ENCODE measurements at places on chromosomes 16 and 17.

DNA sequence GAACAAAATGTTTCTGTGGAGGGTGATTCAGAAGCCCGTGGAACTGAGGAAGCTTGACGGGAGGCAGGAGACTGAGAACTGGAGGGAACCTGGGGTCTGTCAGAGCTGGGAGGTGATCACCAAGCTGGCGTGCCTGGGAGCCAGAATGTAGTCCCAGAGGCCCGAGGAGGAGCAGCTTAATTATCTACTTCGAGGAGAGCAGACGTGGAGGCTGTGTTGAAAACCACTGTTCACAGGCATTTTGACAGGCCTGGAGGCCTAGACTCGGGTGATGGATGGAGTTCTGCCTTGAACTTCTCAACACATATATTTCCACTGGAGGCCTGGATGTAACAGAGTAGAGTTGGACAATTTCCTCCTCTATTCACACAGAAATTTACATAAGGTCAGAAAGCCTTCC lies 177.7 kb upstream of the SALL1 start:
- DNase-seq, result no peak

DNA sequence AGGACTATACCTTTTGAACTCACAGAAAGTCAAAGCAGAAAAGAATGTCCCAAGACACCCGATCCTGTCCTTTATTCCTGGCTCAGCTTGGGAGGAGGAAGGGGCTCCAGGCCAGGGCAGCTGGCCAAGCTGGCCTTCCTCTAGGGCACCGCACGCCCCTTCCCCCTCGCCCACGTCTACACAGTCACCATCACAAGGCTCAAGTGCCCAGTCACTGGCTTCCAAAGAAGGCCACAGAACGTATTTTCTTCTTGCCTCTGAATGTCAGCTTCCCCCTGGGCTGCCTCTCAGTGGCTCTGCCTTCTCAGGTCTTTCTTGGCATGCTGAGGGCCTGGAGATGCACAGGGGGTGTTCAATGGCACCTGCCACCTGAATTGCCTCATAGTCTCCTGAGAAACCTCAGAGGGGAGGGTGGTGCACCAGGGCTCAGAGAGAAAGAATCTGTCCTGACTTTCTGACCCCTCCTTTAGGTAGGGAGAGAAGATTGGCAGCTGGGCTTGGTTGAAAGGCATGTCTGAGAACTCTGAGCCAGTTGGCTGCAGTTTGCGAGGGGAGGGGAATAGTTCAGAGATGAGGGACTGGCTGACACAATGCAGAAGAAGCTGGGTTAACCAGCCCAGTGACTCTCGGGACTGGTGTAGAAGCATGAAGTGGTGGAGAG lies 2.1 kb downstream of the DHRS11 start:
- DNase-seq, result no peak

- no peak for DNase-seq
Measured at GRCh38 chr17:51322390-51323029, 62.2 kb downstream of the UTP18 start.

DNA sequence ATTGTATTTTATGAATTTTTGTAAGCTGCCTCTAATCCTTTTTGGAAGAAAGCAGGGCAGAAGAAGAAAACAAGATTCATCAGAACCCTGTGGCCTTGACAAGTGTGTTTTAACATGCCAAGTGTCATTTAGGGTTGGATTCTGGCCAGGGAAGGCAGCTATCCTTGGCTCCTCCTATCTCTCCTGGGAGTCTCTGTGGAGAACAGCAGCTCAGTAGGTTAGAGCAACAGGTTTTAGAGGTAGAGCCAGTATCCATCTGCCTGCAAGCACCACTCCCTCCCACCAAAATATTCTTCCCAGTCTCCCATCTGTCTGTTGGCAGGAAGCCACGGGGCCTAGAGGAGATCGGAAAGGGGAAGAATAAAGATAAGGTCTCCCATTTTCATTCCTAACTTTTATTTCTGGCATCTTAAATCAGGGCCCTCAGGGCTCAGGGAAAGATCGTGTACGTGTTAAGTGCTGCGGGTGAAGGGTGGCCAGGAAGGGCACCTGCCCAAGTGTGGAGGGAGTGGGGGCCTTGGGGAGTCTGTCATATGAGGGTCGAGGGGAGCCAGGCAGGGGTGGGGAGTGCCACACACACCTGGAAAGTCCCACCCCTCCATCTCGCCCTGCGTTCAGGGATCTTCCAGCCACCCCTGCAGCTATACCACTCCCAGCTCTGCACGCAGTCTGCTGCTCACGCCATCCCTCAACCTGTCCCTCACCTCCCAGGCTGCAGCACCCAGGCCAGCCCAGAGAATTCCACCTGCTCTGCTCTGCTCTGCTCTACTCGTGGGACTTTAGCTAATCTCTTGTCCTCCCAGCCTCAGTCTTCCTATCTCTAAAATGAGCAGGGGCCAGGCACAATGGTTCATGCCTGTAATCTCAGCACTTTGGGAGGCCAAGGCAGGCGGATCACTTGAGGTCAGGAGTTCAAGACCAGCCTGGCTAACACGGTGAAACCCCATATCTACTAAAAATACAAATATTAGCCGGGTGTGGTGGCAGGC lies 17.1 kb upstream of the CPSF4L start:
- DNase-seq, result no peak

DNA sequence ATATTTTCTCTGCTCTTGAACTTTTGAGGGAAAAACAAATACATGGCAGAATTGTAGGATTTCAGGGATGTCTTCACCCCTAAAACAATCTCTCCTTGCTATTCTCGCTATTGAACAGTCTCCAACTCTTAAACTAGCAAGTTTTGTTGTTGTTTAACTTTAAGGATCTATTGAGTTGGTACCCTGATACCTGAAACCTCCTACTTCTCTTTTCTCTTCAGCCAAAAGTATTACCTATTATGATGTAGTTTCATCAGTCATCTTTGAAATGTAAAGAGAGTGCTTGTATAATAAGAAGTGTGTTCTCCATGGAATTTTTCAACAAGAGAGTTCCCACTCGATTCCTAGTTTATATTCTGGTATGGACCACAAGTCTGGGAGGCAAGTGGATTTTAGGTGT lies 211.6 kb upstream of the TBX2 start:
- no peak for DNase-seq

DNA sequence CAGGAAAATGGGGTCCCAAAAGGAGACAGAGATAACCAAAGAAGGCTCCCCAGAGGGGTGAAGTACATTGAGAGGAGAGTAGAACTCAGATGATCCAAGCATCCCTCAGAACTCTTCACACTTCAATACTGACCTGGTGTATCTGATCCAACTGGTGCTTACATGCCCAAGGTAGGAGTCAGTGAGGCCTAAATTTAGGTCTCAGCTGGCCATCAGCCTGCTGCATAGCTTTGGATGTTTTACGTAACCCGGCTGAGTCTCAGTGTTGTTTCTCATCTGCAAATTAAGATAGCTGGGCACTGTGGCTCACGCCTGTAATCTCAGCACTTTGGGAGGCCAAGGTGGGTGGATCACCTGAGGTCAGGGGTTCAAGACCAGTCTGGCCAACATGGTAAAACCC lies 11.6 kb upstream of the GOSR2 start:
- DNase-seq, result no peak

GRCh38 chr17:69577098-69577497 lies 162.6 kb downstream of the MAP2K6 start:
- DNase-seq, result no peak
